ENCODE measurements at places on chromosomes 2 and 18.

DNA sequence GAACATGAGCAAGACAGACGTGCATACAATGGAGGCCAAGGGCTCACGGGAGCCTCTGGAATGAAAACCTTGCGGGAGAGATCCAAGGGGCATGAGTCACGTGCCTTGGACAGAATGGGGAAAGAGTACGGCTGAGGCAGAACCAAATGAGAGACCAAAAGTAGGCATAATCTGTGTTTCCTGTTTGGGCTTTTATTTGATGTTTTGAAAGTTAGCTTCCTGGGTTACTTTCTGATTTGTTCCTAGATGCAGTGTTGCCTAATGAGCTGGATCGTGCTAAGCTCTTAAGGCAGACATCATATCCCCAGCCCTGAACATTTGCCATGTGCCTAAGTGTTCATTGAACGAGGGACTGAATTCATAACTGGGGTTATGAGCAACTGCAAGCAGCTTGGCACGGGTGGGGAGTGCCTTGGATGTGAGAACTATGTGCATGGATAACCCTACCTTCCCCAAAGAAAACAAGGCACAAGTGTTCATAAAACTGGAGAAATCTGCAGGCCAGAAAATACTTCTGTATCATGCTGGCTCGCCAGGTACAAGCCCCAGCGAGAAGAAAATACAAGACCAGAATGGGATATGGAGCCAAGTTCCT, 60.3 kb upstream of the RPL31 start:
- peak; percentile 34 for DNase-seq

GRCh38 chr2:73368781-73369180, 16.9 kb upstream of the ALMS1 start:
- no peak for DNase-seq

DNA sequence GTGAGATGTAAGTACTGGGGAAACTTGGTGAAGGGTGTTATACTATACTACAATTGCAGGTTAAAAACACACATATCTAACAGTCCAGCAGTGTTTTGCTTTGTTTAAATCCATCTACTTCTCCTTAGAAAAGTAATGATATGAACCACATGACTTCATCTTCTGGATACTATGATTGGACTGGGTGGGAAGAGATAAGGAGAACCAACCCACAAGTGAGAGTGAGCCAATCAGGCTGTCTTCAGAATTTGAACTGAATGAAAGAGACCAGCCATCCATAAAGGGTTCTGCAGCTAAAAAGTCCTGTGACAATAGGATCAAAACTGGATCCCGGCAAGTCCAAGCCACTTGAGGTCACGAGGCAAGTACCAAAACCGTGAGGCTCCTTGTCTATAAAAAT, 46.6 kb downstream of the KANSL3 start:
- no peak for DNase-seq

GRCh38 chr2:240590681-240591111, 4.2 kb downstream of the CAPN10 start:
- no peak for DNase-seq

GRCh38 chr18:37199741-37200140, 365.9 kb downstream of the CELF4 start:
- no peak for DNase-seq

DNA sequence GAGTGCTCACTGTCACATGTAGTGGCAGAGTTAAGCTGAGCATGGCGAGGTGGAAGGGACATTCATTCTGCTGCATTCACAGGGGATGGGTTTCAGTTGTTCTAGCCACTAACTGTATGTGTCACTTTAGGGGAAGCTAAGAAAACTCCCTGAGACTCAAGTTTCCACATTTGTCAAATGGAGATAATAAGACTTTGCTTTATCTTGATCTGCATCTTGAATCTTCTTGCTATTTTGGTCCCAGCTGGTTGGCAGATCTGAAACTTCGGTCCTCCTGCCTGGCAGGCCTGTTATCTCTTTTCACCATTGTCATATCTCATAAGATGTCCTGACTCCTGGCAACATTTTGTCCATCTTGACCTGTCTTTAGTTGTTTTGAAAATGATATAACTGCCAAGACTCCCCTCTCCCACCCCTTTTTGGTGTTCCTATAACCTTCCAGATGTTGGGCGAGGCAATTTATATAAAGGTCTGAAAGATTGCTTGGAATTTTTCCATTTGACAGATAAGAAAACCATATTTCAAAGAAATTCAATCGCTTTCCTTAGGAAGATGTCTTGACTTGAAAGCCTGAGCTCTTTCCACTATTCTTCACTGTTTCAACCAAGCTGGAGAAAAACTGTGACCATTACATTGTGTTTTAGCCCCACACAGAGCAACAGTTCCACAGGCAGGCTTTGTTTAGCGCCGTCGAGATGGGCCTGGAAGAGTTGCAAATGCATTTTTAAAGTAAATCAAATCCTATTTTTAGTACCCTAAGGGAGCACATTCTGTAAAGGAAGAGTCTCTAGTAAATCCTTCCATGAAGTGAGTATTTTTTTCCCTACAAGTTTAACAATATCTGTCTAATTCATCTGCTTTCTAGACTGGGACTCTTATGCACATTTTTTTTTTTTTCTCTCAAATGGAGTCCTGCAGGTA, 33.4 kb downstream of the MYCN start:
- DNase-seq, result no peak

- DNase-seq, result no peak
Measured at GRCh38 chr18:79948719-79949411, 2.6 kb downstream of the SLC66A2 start.

DNA sequence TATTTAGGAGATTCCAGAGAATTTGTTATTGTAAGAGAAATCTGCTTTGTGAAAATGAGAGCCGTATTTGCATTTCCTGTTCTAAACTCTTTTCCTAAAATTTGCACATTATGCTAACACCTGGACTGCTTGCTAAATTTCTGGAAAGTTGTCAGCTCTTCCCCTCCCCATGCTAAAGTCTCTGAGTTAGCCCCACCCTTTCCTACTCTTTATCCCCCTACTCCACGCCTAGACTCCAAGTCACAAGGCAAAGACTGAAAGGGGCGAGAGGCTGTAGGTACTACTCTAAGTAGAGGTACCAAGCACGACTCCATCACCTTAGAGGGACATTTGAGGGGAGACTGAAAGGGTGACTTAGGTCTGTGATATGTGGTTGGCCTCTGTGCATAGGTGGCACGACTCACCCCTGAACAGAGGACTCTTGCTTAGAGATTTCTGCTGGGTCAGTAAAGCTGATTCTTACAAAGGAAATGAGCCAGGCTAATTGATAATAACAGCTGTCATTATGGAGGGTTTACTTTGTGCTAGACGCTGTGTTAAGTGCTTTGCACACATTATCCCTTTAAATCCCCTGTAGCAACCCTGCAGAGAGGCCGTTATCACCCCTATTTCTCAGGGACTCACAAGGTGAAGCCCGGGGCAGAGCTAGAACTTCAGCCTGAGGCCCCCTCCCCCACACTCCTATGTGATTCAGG, 373.5 kb downstream of the EN1 start:
- no peak for DNase-seq
